Stimulated activated CD4-positive, alpha-beta T cell treated with anti-CD3 and anti-CD28 coated beads, Interleukin-1b, Interleukin-23, amount 100 ng/mL, for 1 hour (primary cell): ENCODE measurements at places on chromosomes 5 and 9.

DNA sequence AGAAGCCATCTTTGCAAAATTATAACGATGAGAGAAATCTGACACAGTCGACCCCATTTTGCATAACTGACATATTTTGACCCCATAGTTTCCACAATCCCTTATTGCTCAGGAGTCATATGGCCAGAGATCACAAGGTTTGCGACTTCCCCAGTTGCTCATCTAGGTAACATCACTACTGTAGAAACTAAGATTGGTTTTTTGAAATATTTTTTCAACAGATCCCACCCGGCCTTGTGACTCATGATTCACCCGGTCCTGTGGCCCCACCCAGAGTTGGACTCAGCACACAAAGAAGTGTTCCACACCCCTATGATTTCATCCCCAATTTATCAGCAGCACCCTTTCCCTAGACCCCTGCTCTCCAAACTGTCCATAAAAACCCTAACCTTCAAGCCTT is 50.2 kb downstream of the TIMD4 start:
- no peak for DNase-seq

GRCh38 chr9:13705918-13706317 is 426.4 kb upstream of the MPDZ start:
- no peak for DNase-seq

DNA sequence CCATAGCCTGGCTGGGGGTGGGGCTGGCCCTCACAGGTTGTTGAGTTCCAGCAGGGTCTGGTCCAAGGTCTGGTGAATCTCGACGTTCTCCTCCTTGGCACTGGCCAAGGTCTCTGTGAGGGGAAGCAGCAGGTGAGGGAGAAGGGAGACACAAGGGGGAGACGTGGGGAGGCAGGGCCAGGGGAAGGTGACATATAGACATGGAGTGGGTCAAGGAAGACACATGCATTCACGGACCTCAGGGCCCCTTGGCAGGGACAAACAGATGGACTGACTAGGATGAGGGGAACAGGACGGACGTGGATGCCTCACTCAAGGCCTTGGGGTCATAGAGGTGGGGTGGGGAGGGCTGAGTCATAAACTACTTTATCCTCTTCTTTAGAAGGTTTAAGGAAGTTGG is 7.7 kb downstream of the TPM2 start:
- no peak for DNase-seq

GRCh38 chr9:8384091-8384490 is 584.5 kb upstream of the DMAC1 start:
- no peak for DNase-seq

GRCh38 chr9:129391221-129391661 is 213.2 kb upstream of the IER5L start:
- no peak for DNase-seq

DNA sequence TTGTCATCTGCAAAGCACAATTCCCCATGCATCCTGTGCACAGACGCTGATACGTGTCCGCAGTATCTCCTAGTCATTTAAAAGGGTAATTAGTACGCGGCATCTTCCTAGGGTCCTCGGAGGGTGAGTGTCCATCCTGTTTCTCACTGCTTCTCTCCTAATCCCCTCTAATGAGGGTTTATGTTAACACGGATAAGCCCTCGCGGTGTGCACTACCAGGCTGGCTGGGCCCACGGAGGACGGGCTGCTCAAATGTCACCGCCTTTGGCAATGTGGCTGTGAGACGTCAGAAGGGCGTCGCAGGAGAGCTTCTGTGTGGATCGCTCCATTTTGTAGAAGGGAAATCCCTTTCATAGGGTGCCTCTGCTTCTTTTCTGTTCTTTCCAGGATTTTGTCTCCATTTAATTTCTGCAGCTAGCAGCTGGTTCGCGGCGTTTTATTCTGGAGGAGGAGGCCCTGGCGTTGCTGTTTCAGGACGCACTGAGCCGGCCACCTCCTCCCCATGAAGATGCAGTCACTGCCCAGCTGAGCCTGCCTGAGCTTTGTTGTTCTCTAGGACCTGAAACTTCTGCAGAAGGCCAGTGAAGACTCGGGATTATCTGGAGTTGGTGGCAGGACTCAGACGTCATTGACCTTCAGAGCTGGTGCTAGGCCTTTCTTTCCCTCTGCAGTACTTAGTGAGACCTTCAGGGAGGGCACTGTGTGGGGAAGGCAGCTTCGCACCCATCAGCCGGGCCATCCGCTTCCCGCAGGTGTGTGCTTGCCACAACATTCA is 326.1 kb upstream of the IRX1 start:
- no peak for DNase-seq

DNA sequence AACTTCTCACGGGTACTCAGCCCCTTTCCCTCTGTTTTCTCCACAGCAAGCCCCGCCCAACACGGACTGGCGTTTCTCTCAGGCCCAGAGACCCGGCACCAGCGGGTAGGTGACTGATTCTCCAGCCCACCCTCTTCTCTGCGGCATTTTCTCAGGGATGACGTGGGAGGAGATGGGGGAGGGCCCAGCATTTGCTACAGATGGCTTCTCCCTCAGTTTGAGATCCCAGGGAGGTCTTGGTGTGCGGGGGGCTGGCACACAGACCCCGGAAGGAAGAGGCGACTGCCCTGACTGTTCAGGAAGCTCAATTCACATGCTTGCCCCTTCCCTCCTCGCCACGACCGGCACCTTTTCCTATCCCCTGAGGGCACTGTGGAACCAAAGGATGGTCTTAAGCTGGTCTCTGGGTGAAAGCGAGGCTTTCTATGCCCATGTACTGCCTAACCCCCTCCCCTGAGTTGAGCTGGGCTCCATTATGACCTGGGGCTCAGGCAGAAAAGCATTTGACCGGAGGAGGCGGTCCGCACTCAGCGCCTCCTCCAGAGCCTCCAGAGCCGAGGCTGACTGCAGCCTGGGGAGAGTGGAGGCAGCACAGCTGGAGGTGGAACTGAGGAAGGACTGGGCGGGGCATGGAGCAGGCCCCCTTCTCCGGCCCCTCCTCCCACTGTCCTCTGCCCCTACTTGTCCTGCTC is 6.0 kb downstream of the PCDHGC5 start:
- no peak for DNase-seq

DNA sequence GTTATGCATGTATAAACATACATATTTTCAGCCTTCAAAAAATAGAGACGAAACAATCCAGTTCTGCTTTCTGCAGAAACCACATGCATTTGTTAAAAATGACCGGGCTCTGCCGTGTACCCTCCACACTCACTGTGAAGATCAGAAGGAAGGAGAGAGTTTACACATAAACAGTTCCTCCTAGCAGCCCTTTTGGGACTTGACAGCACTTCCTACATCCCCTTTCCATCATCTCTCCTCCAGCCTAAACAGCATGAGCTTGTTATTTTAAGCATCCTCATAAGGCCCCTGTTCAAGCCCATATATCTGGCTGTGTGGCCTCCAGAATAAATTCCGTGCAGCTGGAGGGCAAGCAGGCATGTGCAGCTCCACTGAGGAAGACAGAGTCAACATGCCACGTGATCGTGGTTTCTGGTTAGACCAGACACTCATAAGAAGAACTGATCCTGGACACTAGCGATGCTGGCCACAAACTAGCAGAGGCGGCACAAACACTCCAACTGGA is 42.2 kb downstream of the NIPAL4 start:
- no peak for DNase-seq

GRCh38 chr9:134892221-134892620 is 11.6 kb downstream of the FCN2 start:
- DNase-seq: no peak

DNA sequence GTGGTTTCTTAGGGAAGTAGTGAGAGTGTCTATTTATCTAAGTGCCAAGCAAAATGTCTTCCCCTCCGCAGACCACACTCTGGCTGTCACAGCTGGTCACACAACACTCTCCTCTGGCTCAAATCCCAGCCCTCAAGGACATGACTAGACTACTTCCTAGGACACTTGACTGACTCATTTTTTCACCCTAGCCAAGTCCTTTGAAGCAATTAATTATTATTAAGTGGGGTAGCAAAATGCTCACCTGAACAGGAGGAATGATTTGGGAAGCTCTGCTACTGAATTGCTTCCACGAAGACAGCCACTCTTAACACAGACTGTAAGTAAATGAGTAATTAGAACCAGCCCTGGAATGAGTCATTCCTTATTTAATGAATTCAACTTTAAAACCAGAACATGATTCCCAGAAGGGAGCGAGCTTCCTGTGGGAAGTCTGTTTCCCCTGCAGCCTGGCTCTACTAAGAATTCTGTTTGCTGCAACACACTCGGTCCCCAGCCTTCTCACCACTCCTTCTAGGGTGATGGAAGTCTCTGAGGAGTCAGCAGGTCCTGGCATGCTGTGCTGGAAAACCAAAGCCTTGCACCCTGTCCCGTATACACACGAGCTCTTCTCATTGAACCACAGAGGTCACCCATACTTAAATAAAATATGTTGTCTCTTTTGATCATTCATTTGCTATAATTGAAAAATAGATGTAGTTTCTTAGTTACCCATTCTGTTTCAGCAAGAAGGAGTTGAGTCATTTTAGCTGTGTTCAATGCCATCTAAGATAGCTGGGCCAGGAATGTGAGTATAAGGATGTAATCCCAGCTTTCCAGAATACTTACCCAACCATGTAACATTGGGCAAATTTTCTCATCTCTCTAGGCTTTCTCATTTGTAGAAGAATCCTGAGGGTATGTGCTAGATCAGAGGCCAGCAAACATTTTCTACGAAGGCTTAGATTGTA is 218.6 kb upstream of the RASEF start:
- DNase-seq: no peak

DNA sequence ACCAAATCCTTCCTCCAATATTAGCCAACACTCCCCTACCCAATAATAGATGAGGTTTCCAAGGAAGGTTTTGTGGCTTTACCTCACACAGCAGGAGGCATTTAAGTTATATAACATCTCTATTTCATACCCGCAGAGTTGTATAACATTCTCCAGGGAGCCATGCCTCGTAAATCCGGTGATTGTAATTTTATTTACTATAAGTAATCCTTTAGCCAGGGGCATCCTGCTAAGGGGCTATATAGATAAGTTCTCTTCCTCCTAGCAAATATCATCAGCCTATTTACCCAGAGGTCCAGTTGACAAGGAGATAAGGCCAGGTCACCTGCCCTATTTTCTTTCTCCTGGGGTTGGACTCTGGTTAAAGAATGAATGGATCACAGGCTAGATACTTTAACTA is 2051.0 kb downstream of the EFNA5 start:
- DNase-seq: no peak

DNA sequence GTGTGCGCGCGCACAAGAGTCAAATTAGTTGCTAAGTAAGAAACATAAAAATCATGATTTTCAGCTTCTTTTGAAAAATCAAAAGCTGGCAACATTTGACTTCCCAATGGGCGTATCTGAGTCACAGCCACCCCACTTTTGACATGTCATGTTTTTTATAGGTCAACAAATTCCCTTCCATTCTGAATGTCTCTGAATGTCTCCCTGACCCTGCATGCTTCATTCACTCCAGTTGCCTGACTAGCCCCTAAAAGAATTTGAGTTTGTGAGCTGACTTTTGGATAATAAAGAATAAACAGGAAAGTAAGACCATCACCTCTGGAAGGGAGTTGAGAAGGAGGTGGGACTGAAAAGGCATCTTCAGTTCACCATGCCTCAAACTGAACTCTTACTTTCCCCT is 20.2 kb upstream of the GLIS3 start:
- DNase-seq: no peak

DNA sequence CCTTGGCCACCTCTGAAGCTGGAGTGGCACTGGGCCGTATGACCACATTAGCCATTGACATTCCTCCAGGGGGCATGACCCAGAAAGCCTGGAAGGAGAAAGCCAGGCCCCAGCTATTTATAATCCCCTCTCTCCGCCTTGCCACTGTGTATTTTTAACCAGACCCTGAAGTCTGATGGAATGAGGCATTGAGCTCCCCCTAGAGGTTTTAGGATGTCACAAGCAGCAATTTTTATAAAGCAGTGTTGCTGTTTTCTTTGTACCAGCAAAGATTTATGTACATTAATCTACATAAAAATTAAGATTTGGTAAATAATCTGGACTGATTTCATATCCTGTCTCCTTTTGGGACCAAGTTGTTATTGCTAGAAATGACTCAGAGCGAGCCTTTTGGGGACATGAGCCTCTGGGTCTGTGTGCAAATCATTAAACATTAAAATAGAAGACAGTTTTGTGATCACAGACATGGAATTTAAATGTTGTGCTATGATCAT is 127.1 kb downstream of the TRIO start:
- DNase-seq: no peak

- no peak for DNase-seq
These were observed 403 bp downstream of the KIF2A start for GRCh38 chr5:62306323-62306895.

- DNase-seq: no peak
These were observed 44.8 kb downstream of the NACC2 start for GRCh38 chr9:136050266-136050700.

GRCh38 chr5:83919071-83920041 is 198.7 kb upstream of the HAPLN1 start:
- no peak for DNase-seq

GRCh38 chr9:18799428-18799827 is 233.6 kb downstream of the SAXO1 start:
- no peak for DNase-seq

DNA sequence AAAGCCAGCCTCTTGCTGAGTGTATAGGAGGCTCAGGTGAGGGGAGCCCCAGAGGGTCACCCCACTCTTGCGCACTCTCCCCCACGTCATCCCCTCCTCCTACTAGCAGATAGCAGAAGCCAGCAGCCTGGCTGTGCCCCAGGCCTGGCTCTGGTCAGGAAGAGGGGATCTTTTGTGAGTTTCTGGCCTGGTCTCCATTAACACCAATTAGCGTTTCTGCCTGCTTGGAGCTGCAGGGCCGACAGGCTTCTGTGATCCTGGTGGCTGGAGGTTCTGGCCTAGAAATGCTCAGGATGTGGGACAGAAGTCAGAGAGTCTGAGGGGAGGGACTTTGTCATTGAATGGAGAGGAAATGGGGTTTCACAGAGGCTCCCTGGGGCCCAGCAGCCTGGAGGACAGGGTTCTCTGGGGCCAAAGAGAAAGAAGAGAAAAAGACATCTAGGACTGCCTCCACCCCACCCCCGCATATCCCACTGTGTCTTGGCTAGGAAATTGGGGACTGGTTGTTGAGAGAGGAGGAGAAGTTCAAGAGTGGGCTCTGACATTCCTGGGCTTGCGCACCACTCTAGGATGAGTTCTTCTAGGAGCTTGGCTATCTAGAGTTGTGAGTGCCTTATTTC is 47.5 kb upstream of the ARAP3 start:
- DNase-seq: no peak

GRCh38 chr5:29983528-29984155 is 1209.8 kb upstream of the CDH6 start:
- no peak for DNase-seq

GRCh38 chr5:98428806-98429205 is 344.7 kb upstream of the RGMB start:
- DNase-seq: no peak

- no peak for DNase-seq
These were observed 82.0 kb downstream of the UGCG start for GRCh38 chr9:111978616-111979015.

DNA sequence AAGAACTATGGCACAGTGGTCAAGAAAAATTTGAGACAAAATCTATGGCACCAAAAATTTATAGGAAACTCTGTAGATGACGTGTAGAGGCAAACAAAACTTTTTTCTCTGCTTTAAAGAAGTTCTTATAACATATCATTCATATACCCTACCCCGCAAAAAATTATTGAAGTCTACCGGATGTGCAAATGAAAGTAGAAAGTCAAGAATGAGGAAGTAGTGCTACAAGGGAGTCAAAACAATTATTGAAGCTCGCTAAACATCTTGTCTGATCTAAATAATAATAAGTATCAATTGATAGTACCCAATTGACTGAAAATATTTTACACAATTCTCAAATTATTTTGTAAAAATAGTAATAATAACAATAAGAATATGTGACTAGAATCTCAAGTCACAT is 398.5 kb downstream of the TAF11L14 start:
- DNase-seq: no peak

- no peak for DNase-seq
These were observed 25.9 kb upstream of the MEGF9 start for GRCh38 chr9:120740132-120740531.
